Heart left ventricle (tissue), 16 donors: ENCODE measurements at places on chromosomes 6 and 20. TPM values are rescaled to one million over a fixed set of nuclear protein-coding genes. Genes with fewer than 3 reads are reported as not detected.

HBS1L gene
- polyA plus RNA-seq = 71.3 TPM

POM121L2 gene
- not detected for polyA plus RNA-seq

DNA sequence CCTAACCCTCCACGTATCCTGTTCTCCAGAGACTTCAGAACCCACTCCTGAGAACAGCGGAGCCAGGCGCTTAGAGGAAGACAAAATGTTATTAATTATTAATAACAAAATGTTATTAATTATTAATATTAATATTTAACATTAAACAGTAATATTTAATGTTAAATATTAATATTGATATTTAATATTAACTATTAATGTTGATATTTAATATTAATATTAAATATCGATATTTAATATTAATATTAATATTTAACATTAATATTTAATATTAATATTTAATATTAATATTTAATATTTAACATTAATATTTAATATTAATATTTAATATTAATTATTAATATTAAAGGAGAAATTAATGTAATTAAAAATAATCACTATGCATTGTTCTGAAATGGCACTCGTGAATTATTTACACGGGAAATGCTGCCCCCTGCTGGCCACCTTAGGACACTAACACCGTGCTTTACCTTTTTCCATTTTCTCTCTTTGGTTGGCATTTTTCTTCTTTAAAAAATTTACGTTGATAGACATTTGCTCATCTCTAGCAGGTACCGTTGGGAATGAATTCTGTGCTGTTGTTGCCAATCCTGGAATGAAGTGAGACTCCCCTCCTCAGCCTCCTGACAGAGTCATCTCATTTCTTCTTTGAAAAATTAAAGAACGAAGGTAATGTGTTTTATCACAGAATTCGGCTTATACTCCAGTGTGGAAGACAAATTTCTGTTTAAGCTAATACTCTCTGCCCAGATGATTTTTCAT is 7.5 kb upstream of the GGTLC1 start:
- peak; percentile 48 for DNase-seq

GRCh38 chr6:54768494-54768893 is 78.1 kb upstream of the FAM83B start:
- no peak for DNase-seq

DNA sequence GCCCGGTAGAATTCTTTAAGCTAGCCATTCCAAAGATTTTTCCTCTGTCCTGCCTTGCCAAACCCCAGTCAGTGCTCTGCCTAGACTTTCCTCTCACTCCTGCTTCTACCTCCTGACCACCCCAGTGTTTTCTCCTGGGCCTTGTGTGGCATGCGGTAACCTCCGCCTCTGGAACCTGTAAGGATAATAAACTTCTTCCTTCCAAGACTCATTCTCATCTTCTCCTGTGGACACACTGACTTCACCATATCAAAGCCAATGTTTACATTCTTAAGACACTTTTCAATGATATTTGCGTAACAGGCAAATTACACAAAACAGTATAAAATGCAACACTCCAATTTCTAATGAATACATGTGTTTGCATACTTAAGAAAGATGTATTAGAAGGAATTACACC is 354.6 kb downstream of the RNF144B start:
- no peak for DNase-seq
